Stimulated activated CD4-positive, alpha-beta T cell treated with anti-CD3 and anti-CD28 coated beads, Interleukin-15, amount 100 ng/mL, for 48 hours (primary cell): ENCODE measurements at places on chromosomes 7 and 10.

DNA sequence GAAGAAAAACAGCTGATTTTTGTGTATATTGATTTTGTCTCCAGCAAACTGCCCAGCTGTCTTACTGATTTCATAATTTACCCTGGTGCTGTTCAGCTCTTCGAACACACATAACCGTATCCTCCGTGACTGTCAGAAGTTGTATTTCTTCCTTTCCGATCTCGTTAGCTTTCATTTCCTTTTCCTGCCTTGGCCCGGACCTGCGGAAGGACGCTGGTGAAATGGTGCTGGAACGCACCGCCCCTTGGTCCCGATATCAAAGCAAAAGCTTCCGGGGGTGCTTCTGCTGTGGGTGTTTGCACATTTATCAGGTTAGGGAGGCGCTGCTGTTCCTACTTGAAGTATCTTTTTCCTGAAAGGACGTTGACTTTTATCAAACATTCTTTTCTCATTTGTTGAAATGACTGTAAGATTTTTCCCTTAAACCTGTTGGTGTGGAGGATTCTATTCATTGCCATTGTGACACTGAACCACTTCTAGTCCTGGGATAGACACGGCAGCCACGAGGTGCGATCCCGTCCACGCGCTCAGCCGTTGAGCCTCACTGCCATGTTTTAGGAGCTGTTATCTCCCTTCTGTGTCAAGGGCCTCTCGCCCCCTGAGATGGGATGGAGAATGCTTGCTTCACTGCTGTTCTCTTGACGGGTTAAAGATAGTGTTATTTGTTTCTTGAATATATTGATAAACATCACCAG is 72.6 kb downstream of the FOXL3 start:
- no peak for DNase-seq

DNA sequence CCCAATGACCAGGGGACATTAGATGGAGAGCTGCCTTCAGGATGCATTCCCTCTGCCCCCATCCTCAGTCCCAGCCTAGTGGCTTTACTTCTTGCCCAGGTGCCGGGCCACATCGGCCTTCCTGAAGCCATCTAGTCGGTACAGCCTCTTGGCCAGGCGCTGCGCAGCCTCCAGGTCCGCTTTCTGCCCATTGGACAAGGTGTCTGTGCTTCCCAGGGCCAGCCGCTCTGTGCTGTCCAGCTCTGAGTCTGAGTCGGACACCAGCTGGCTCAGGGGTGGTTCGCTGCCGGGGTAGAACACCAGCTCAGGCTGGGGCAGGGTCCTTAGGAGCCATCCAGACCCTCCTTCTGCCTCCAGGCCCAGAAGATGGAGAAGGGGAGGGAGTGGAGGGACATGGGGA is 6.3 kb downstream of the PSD start:
- no peak for DNase-seq

GRCh38 chr7:28835800-28836199 is 122.3 kb downstream of the TRIL start:
- DNase-seq: no peak

GRCh38 chr7:51980812-51981211 is 664.2 kb upstream of the COBL start:
- no peak for DNase-seq

- no peak for DNase-seq
Observed at GRCh38 chr7:88681682-88682081, 77.8 kb upstream of the ZNF804B start.

- DNase-seq: no peak
Observed at GRCh38 chr10:133179651-133180050, 19.6 kb downstream of the KNDC1 start.

- no peak for DNase-seq
Observed at GRCh38 chr7:94697035-94697974, 41.4 kb upstream of the SGCE start.

- no peak for DNase-seq
Observed at GRCh38 chr7:72176875-72177274, 235.3 kb downstream of the CALN1 start.

DNA sequence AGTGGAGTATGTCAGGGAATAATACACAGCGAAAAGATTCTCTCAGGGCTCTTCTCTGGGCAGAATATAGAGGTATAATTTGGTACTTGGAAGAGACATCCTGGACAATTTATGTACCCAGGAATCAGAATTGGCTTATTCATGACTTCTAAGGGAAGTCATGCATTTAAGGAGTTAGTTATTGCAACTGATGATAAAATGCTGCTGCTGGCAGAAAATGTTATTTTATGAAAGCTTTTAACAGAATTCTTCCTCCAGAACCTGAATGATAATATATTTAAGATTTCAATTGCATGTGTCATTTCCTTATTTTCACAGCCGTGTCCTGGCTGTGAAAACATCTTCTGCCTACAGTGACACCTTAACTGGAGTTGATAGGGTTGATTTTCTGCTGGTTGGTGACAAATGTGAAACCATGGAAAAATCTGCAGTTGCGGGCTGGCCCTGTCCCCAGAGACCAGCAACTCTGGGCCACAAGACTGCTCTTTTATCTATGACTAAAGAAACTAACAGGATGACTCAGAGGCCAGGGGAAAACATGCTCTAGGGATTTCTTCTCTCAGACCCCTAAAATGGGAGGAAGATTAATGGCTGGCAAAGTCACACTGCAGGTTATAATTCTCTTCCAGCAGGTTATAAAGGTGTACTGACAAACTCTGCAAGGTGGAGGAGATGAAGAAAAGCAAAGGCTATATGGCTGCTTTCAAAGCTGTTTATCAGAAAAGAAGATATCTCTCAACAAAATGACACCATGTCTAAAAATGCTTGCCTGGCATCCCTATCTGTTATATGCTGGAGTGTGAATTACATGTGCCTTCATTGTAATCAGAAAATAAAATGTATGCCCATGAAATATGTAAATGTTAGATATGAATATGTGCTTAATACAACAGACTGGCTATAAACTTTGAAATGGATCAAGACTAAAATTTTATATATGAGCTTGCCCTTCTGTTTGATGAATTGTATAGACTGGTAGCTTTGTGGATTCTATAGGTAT is 12.1 kb upstream of the TRUB1 start:
- DNase-seq: no peak

DNA sequence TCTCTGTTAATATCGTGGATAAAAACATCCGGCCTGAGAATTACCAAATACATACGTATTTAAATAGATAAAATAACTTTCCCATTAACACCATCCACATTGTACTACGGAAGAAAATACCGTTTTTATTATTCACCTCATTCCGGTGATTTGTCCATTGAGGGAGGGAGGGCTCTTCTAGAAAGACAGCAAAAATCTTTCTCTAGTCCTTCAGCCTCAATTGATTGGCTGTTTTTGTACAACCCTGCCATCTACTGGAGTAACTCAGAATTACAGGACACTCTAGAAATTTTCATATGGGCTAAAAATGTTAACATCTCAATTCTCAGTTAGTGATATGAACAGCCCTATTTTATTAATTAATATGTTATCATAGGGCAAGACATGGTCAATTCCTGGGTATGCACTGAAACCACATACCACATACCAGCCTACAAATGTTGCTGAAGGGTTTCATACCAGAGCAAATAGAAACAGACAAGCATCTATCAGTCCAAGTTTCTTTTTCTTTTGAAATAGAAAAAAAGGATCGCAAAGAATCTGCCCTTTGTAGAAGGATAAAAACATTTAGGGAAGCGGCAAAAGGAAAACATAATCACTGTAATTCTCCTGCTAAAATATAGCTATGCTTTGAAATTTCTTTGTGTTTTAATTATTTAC is 55.8 kb upstream of the CDCA7L start:
- DNase-seq: no peak

DNA sequence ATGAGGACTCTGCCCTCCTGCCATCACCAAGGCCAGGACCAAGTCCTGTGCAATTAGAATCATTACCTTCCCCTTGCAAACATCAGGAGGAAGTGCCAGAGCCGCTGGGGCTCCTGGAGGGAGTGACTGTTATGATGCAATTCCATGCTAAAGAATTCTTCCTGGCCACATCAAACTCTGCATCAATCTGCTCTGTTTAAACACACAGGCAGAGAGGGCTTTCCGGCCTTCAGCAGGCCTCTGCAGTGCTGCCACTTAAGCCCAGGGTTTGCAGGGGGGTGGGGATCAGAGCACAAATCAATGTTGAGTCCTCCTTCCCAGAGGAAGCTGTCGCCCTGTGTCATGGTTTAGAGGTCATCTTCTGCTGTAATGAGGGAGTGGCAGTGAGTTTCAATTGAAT is 58.1 kb downstream of the CTBP2 start:
- DNase-seq: no peak
